ENCODE measurements at places on chromosomes 6 and 20.

DNA sequence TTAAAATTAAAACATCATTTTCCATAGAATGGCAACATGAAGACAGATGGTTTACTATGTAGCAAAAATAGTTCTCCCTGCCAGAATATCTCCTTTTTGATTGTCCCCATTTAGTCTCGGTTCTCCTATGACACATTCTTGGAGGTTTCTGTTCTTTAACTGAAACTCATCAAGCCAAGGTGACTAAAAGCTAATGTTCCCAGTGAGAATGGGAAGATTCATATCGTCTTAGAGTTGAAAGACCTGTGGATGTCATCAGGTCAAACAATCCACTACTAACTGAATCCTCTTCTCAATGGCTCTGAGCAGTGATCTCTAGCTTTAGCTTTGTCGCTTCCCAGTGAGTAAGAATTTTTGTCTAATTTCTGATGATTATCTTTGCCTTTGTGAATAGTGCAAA is 1.3 kb upstream of the DOK5 start:
- DNase-seq, result no peak

DNA sequence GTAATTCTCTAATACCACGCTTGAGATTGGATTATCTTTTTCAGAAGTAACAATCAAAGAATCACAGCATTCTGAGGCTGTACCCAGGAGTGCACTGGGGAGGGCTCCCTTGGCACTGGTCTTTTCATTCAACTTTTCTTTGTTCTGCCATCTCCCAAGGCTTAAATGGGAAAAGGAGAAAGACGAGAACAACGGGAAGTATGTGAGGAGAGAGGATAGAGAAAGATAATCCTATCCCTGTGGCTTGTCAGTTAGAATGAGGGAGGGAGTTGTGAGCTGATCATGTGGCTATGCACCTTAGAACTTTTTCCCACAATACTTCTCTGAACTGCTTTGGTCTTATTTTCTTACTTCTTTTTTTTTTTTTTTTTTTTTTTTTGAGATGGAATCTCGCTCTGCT is 83.1 kb downstream of the CAP2 start:
- DNase-seq, result no peak

GRCh38 chr20:33724439-33725094 is 4.5 kb upstream of the PXMP4 start:
- DNase-seq, result no peak

GRCh38 chr6:26233649-26234420 is 131.2 kb upstream of the BTN3A2 start:
- DNase-seq, result peak; percentile 79

- peak; percentile 78 for DNase-seq
These were observed 149.8 kb downstream of the BTBD9 start for GRCh38 chr6:38489951-38490350.

- no peak for DNase-seq
These were observed 12.1 kb upstream of the CTCFL start for GRCh38 chr20:57536771-57537724.

DNA sequence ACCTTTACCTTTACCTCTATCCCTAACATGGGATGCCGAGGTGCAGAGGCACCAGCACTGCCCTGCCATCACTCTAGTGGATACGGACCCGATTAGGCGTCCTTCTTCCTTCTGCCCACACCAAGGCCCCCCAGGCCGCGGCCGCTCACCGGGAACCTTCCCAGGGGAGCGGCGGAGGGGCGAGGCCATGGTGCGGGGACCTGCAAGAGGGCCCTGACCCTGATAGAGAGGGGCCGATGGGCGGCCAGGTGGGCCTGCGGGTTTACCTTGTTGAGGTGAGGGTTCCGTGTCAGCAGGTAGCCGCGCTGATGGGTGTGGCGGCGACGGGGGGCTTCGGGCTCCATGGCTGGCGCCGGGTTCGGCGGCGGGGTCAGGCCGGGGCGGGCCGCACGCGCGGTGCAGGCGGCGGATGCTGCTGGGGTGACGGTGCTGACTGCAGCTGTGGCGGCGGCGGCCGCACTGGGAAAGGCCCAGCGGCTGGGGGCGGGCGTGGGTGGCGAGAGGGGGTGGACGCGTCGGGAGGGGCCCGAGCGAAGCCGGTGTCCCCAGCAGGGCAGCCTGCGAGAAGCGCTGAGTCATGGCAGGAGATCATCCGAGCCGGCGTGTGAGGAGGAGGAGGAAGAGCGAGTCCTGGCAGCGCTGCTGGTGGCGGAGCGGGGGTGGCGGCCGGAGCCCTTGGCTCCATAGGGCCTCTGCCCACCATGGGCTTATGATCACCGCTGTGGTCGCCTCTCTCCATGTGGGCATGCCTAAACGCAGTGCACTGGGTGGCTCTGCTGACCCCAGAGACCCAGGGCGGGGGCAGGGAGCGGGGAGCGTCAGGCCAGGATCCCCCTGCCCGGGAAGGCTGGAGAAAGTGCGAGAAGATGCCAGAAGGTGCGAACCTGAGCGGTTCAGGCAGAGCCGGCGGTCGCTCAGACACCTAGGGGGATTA is at the start of gene ME1:
ME1 (minus strand) TSS at position 441 of the 934 bp plus-strand sequence; CDS start at position 344, 97 bp downstream.
- DNase-seq, result peak; percentile 90

DNA sequence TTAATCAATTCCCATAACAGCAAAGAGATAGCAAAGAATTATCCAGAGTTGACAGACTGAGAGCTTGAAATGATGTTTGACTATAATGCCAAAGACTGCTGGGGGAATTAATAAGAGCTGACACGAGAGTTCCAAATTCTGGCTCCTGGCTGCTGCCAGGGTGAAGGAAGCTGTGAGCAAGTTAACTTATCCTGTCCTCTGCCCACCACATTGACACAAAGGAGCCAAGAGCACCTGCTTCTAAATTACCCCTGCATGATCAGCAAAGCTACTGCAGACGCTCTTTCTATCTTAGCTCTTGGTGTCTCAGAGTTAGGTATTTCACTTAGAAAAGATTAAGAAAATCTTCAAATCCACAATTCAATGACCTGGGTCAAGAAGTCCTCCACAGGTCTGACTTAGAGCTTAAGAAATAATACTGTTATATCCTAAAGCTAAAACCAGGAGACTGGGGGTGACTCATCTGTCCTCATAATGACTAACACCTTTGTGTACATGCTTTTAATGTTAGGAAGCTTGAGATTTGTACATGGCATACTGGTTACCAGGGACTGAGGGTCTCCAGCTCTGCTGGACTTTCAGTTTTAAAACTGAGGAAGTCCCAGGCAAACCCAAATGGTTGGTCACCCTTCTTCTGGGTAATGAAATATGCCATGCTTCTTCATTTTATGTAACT is 13.2 kb upstream of the FRK start:
- DNase-seq, result peak; percentile 57

DNA sequence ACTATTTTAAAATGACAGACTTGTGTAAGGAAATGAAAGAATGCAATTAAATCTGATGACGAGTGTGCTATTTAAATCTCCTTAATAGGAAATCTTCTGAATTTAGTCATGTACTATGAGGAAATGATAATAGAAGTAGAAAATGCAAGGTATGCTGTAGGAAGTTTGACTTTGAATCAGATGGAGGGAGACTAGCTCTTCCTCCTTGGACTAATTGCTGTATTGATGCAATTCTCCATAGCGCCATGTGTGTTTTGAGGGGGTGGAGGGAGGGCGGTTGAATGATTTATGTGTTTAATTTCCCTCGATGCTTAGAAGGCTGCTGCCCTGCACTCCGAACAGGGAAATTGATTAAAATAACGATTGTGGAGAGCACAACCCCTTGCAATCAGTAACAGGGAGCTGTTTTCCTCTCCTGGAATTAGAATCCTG is 214.4 kb upstream of the PRND start:
- DNase-seq, result peak; percentile 99

DNA sequence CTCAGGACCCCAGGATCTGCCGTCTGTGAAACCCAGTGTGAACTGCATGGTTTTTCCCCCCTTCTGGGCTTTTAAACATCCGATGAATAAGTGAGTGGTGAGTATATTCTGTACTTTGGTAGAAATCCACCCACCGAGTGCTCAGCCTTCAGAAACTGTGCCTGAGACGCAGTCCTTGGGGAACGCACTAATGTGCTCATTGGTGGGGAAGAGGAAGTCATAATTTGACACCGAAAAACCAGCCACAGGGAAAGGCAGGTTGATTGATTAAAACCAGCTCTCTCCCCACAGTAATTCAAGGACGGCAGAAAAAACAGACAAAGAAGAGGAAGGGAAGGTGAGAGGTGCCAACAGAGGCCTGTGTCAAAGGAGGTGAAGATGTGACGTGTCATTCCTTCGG is 21.7 kb downstream of the EDN3 start:
- DNase-seq, result no peak

DNA sequence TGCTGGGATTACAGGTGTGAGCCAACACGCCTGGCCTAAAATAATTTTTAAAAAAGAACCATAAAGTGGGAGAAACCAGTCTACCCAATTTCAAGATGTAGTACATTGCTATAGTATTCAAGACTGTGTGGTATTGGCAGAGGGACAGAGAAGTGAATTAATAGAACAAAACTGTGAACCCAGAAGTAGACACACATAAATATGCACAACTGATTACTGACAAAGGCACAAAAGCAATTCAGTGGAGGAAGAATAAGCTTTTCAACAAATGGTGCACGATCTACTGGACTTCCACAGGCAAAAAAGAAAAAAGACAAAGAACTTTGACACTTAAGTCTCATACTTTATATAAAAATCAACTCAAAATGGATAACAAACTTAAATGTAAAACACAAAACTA is 15.5 kb downstream of the ZBTB2 start:
- DNase-seq, result no peak

- no peak for DNase-seq
These were observed 11.3 kb downstream of the SLC17A5 start for GRCh38 chr6:73642530-73642929.

GRCh38 chr6:119533603-119534279 is 184.2 kb upstream of the MAN1A1 start:
- DNase-seq, result peak; percentile 75

GRCh38 chr6:38673397-38674165 is 29.4 kb downstream of the GLO1 start:
- no peak for DNase-seq

- DNase-seq, result peak; percentile 94
These were observed 6.3 kb downstream of the ADTRP start for GRCh38 chr6:11772109-11772825.

DNA sequence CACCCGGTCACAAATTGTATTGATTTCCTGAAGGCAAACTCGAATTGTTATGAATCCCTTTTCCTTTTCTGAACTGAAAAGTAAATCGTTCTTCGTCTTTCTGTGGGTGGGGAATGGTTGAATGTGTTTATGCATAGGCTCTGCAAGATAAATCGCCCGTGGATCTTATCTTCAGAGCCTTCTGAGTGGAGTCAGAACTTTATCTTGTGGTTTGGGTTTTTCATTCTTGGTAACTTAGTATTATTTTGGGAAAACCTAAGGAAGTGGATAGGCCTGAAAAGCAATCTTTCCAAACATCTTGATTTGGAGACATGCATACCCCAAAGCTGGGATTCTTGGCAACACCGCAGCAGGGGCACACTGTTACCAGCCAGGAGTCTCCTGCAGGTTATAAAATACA is 122.4 kb downstream of the MAP3K7 start:
- no peak for DNase-seq

DNA sequence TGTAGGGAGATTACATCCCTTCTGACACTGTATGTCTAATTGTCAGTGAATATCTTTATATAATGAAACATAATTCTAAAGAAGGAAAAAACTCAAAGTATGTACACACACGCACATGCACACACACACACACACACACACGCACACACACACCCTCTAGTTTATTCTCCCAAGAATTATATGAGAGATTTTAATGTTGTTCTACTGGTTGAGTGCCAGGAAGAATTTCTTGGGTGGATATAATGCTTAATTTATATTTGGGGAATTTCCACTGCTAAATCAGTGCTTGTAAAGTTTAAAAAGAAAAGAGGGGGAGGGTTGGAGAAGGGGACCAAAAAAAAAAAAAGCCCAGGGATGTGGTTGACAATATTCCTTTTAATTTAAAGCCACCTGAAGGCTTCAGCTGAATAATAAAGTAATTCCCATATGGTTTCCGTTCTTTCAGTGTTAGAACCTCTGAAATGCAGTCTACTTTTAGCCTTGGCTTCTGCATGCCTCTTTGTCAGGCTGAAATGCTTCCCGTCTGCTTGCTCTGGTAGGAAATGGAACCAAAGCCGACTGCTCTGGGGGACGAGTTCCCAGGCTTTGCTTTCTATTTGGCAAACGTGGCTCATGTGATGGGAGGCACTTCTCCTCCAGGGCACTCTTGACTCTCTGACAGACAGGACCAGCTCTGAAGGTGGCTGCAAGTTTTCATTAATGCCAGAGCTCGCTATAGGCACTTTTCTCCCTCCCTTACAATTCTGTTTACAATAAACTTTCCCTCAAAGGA is 225.4 kb downstream of the PRL start:
- peak; percentile 77 for DNase-seq

DNA sequence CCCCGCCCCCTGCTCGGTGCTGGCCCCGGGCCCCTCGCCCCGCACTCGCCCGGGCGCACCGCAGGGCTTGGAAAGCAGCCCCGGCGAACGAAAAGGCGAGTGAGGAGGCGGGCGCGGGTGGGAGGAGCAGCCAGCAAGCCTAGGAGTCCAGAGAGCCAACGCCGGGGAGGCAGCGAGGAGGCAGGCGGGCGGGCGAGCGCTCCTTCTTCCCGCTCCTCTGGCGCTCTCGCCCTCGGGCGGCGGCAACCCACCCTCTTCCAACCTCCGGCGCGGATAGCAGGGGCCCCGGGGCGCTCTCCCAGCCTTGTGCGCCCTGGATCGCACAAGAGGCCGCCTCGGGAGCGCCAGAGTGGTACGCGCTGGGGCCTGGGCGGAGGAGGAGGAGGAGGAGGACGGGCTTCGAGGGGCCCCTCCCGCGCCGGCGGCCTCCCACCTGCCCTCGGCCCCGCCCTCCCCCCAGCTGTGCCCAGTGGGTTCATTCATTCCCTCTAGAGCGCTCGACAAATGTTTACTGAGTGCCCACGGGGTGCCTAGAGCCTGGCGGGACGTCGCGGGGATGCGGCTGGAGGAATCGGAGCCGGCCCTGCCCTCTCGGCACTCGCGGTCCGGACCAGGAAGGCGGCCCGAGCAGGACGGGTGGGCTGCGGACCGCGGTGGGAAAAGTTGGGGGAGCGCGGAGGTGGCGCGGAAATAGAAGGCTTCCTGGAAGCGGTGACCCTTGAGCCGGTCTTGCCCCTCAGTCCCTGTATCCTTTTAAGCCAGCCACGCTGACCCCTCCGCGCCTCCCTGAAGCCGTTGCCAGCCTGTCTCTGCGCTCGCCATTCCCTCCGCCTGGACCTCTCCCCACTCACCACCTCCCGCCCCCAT is at the start of gene BMP7:
BMP7 (minus strand) TSS at position 351 of the 867 bp plus-strand sequence. CDS start 519 bp downstream, outside the sequence.
- DNase-seq, result no peak

DNA sequence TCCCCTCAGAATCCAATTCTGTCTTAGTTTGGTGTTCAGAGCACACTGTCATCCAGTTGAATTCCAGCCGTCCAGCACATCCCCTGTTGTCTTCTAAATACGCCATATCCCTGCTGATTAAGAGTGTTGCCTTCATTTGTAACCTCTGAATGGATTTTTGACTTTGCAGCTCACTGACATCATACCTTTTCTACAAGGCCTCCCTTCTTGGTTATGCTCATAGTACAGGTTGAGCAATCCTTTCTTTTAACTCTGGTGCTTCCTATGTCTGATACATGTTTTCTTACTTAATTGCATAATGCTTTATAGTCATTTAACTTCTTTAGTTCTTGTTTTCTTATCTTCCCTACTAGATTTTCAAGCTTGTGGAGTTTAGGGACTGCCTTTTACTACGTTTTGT is 36.4 kb downstream of the XRN2 start:
- no peak for DNase-seq

- DNase-seq, result no peak
These were observed 22.5 kb downstream of the SLC52A3 start for GRCh38 chr20:745683-746301.

GRCh38 chr20:64277571-64278316 is 22.2 kb downstream of the PCMTD2 start:
- no peak for DNase-seq

Data from EH (cell line).